ENCODE measurements at places on chromosomes 6 and 20. TPM values are rescaled to one million over a fixed set of nuclear protein-coding genes. Genes with fewer than 3 reads are reported as not detected.

DNA sequence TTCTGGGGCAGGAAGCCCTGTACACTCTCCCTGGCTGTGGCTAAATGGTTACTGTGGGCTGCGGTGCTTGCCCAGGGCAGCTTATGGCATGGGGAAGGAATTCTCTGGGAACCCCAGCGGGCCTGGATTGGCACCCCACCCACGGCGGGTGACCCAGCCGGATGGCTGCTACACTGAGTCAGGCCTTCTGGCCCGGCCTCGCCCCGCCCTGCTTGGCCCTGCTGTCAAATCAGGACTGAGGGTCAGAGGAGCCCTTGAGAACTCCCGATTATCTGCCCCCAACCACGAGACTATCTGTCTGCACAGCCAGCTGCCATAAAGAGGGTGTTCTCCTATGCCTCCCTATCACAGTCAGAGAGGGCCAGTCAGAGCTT is 7.3 kb upstream of the ITPR3 start:
- H3K4me1 ChIP-seq = peaks cover 33% of the 10 kb centered on the region
- no peak for DNase-seq
- H3K36me3 ChIP-seq = no peaks in the 10 kb centered on the region
- no peak overlapping the region for H3K4me3 ChIP-seq
- H3K27me3 ChIP-seq = no peaks in the 10 kb centered on the region
- peak overlapping the region; percentile 91 for H3K27ac ChIP-seq

- H3K4me3 ChIP-seq = no peak overlapping the region
Measured at GRCh38 chr6:15776458-15776980, 113.7 kb upstream of the DTNBP1 start.

- peaks cover 3% of the 10 kb centered on the region for H3K36me3 ChIP-seq
- peak overlapping the region; percentile 93 for H3K4me3 ChIP-seq
- peak overlapping the region; percentile 87 for H3K27ac ChIP-seq
- H3K27me3 ChIP-seq = no peaks in the 10 kb centered on the region
- DNase-seq = no peak
- peaks cover 34% of the 10 kb centered on the region for H3K4me1 ChIP-seq
Measured at GRCh38 chr6:25280344-25281074, 1.3 kb downstream of the CARMIL1 start.

DNA sequence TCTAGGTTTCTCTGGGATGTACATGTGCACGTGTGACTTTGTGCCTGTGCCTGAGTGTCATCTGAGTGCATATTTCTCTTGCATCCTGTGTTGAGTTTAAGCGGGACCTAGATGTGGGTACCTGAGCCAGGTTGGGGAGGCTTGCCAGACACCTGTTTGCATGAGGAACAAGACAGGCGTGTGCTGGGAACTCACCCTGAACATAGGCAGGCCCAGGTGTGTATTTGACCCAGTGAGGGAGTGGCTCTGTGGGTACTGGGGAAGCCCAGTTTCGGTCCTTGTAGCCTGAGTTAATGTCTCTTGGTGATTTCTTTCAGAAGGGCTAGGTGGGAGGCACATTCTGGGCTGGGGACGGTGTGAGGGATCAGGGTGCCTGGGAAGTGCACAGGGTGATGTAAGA is 98.6 kb downstream of the TMEM170B start:
- H3K27me3 ChIP-seq = no peaks in the 10 kb centered on the region
- no peak overlapping the region for H3K4me3 ChIP-seq
- no peaks in the 10 kb centered on the region for H3K36me3 ChIP-seq
- H3K4me1 ChIP-seq = peaks cover 62% of the 10 kb centered on the region

GRCh38 chr20:57393321-57394120 is 2.3 kb downstream of the RBM38 start:
- H3K4me1 ChIP-seq = peaks cover 47% of the 10 kb centered on the region
- no peaks in the 10 kb centered on the region for H3K27me3 ChIP-seq
- peaks cover 4% of the 10 kb centered on the region for H3K36me3 ChIP-seq
- H3K27ac ChIP-seq = no peak overlapping the region
- DNase-seq = peak; percentile 49

- no peaks in the 10 kb centered on the region for H3K4me1 ChIP-seq
- no peak overlapping the region for H3K4me3 ChIP-seq
- H3K36me3 ChIP-seq = no peaks in the 10 kb centered on the region
Measured at GRCh38 chr6:63793465-63794137, 158.0 kb downstream of the PHF3 start.

DNA sequence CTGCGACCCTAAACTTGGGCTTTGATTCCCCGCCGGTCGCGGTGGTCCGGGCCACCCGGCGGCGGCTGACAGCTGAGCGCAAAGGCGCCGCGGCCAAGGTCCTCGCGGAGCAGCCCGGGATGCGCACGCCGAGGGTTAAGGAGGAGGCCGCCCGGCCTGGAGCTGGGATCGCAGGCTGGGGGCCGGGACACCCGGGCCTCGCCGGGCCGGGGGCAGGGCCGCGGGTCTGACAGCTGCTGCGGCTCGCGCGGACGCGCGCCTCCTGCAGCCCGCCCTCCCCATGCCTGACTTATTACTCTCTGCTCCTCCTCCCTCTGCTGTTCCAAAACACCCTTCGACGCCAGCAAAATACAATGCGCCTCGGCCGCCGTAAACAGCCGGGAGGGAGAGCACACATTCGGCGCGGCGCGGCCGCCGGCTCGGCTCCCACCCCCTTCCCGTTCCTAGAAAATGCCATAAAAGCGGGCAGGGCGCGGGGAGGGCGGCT is 746 bp downstream of the BACH2 start:
- H3K4me1 ChIP-seq = peaks cover 14% of the 10 kb centered on the region
- peak overlapping the region; percentile 81 for H3K27ac ChIP-seq
- no peaks in the 10 kb centered on the region for H3K36me3 ChIP-seq
- no peak for DNase-seq
- peaks cover 8% of the 10 kb centered on the region for H3K27me3 ChIP-seq

DNA sequence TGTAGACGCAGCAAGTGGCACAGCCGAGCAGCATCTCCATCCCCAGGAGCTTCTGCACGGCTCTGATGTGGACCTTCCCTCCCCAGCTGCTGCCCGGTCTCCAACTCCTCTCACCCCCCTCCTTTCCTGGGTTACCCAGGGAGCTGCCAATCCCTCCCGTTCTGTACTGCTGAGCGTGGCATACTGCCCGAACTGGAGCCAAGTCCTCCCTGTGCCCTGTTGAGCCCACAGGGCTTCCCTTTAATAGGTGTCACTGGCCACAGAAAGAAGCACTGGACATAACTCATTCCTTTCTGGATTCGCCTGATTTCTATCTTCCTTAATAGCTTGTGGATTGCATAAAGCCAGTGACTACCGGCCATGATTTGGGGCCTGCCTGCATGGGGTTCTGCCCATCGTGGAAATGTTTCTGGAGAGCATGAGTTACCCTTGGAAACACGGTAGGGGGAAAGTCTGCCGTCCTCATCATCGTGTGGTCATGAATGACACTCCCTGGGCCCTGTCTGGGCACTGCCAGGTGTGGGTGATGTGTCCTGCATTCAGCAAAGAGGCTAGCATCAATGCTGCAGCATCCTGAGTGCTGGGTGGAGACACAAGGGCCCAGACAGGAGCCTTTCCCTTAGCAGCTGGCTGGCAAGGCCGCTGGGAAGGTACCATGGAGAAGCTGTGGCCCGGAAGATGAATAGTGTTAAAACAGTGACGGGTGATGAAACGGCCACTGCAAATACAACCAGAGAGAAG is 189.7 kb downstream of the SYNDIG1 start:
- H3K36me3 ChIP-seq = peaks cover 2% of the 10 kb centered on the region
- no peak overlapping the region for H3K27ac ChIP-seq
- H3K4me3 ChIP-seq = no peak overlapping the region
- no peaks in the 10 kb centered on the region for H3K27me3 ChIP-seq

GRCh38 chr6:37619641-37620040 is 78.0 kb downstream of the MDGA1 start:
- no peaks in the 10 kb centered on the region for H3K36me3 ChIP-seq
- H3K4me1 ChIP-seq = peaks cover 6% of the 10 kb centered on the region
- no peak for DNase-seq
- H3K27ac ChIP-seq = no peak overlapping the region

DNA sequence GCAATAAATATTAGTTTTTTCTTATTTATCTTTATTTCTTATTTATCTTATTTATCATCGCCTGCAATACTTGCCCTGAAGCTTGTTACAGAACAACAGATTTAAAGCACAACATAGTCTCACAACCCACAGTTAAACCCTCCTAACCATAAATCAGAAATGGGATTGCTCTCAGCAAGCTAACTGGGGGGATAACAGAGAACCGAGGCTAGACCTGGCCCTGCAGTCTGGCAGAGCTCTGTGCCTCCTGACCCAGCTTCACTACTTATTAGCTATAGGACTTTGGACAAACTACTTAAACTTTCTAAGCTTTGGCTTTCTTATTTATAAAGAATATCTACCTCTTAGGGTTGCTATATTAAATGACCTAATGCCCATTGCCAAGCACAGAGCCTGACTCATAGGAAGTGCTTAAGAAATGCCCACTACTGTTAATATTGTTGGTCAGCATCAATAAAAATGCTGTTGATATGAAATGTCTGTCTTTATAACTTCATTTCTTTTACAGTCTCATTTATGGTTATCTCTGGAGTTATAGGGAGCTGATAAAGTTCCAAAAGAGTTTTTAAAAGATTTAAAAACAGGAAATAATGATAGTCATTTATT is 87.9 kb upstream of the BEND6 start:
- H3K4me1 ChIP-seq = peaks cover 62% of the 10 kb centered on the region
- DNase-seq = no peak
- H3K27me3 ChIP-seq = no peaks in the 10 kb centered on the region
- peak overlapping the region; percentile 22 for H3K27ac ChIP-seq
- no peak overlapping the region for H3K4me3 ChIP-seq

- DNase-seq = no peak
- H3K27me3 ChIP-seq = peaks cover 3% of the 10 kb centered on the region
- H3K27ac ChIP-seq = no peak overlapping the region
- no peaks in the 10 kb centered on the region for H3K36me3 ChIP-seq
Measured at GRCh38 chr20:46963196-46963529, 68.5 kb downstream of the EYA2 start.

DNA sequence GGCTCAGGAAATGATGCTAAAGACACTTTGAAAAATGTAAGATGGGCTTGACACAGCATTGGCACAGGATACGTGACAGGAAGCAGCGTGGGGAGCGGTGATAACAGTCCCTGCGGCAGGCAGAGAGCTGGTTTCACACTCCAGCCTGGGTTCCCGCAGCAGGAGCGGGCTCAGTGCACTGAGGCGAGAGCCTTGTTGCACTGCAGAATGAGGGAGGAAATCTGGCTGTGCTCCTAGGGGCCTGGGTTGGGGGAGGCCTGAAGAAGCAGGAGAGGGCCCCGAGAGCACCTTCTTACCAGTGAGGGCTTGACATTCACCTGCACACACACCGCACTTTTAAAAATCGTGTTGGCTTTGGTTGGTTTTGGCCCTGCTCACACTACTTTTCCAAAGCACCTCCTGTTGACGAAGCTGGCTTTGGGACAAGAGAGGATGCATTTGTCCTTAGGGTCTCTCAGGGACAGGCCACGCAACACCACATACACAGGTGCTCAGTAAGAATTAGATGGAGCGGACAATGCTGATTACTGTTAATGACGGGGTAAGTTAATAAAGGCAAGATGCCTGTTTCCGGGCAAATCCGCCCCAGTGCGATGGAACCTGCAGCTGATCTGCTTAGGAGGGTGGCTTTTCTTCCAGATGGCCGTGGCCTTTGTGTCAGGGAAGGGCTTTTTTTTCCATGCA is 49.4 kb upstream of the ARMC2 start:
- no peak overlapping the region for H3K4me3 ChIP-seq
- no peaks in the 10 kb centered on the region for H3K36me3 ChIP-seq
- H3K4me1 ChIP-seq = peaks cover 9% of the 10 kb centered on the region
- no peak overlapping the region for H3K27ac ChIP-seq

- no peaks in the 10 kb centered on the region for H3K36me3 ChIP-seq
- peak overlapping the region; percentile 95 for H3K27ac ChIP-seq
- H3K4me3 ChIP-seq = peak overlapping the region; percentile 17
- peaks cover 55% of the 10 kb centered on the region for H3K4me1 ChIP-seq
Measured at GRCh38 chr20:51750037-51750769, 18.0 kb downstream of the ATP9A start.

GRCh38 chr6:41967312-41968287 is 26.0 kb upstream of the CCND3 start:
- no peaks in the 10 kb centered on the region for H3K36me3 ChIP-seq
- no peak for DNase-seq
- H3K4me3 ChIP-seq = no peak overlapping the region
- no peaks in the 10 kb centered on the region for H3K27me3 ChIP-seq
- peak overlapping the region; percentile 56 for H3K27ac ChIP-seq

GRCh38 chr6:10884245-10884972 is 2.4 kb upstream of the SYCP2L start:
- H3K27me3 ChIP-seq = peaks cover 40% of the 10 kb centered on the region
- no peak overlapping the region for H3K4me3 ChIP-seq
- no peak for DNase-seq
- peaks cover 17% of the 10 kb centered on the region for H3K4me1 ChIP-seq
- H3K27ac ChIP-seq = no peak overlapping the region

GRCh38 chr6:51062166-51062722 is 243.6 kb downstream of the TFAP2B start:
- H3K27me3 ChIP-seq = no peaks in the 10 kb centered on the region
- H3K4me1 ChIP-seq = no peaks in the 10 kb centered on the region
- DNase-seq = no peak
- H3K36me3 ChIP-seq = no peaks in the 10 kb centered on the region
- H3K27ac ChIP-seq = no peak overlapping the region
- H3K4me3 ChIP-seq = no peak overlapping the region

DNA sequence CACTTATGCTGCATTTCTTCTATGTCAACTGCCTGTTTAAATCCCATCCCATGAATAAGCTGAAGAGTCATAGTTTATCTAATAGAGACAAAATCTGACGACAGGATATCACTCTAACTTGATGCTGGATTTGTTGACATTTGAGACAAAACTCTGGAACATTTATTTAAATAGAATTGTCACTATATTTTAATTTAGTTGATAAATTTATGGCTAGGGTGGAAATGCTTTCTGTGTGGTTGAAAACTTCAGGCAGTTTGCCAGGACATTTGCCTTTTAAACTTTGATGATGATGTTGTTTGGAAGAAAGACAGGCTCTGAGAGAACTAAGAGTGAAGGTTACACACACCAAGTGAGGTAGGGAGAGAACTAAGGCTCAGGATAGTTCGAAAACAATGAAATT is 68.1 kb downstream of the GJA1 start:
- peak overlapping the region; percentile 74 for H3K27ac ChIP-seq
- DNase-seq = no peak
- no peak overlapping the region for H3K4me3 ChIP-seq
- no peaks in the 10 kb centered on the region for H3K36me3 ChIP-seq
- no peaks in the 10 kb centered on the region for H3K27me3 ChIP-seq

- H3K4me1 ChIP-seq = peaks cover 12% of the 10 kb centered on the region
- no peaks in the 10 kb centered on the region for H3K27me3 ChIP-seq
- no peak for DNase-seq
- H3K4me3 ChIP-seq = no peak overlapping the region
Measured at GRCh38 chr6:18596531-18596835, 209.3 kb downstream of the RNF144B start.

GRCh38 chr6:11146117-11146826 is 34.7 kb upstream of the ERVFRD-1 start:
- no peaks in the 10 kb centered on the region for H3K36me3 ChIP-seq
- no peaks in the 10 kb centered on the region for H3K27me3 ChIP-seq
- DNase-seq = no peak

CLPSL1 gene
- not detected for total RNA-seq

SLC4A11 gene
- total RNA-seq = 4.9 TPM

SRSF12 gene
- 5.9 TPM for total RNA-seq

HLA-DMA gene
- 3.6 TPM for total RNA-seq

ZC3H12D gene
- 0.25 TPM for total RNA-seq

MAFB gene
- 3.0 TPM for total RNA-seq

GPR63 gene
- 1.1 TPM for total RNA-seq

MMP24 gene
- total RNA-seq = 2.4 TPM

PTCHD4 gene
- 1.1 TPM for total RNA-seq

LRRC73 gene
- 0.24 TPM for total RNA-seq

EYS gene
- total RNA-seq = not detected

CABLES2 gene
- 6.4 TPM for total RNA-seq

SMOC2 gene
- total RNA-seq = 56.3 TPM

LGSN gene
- total RNA-seq = not detected

OPN5 gene
- not detected for total RNA-seq

PSMB1 gene
- total RNA-seq = 173 TPM

ABHD16B gene
- not detected for total RNA-seq

All from chondrocyte (in vitro differentiated cells).